ENCODE measurements at places on chromosomes 6 and 20. TPM values are rescaled to one million over a fixed set of nuclear protein-coding genes. Genes with fewer than 3 reads are reported as not detected.

BPI gene
- 0.09 TPM for polyA plus RNA-seq

DNA sequence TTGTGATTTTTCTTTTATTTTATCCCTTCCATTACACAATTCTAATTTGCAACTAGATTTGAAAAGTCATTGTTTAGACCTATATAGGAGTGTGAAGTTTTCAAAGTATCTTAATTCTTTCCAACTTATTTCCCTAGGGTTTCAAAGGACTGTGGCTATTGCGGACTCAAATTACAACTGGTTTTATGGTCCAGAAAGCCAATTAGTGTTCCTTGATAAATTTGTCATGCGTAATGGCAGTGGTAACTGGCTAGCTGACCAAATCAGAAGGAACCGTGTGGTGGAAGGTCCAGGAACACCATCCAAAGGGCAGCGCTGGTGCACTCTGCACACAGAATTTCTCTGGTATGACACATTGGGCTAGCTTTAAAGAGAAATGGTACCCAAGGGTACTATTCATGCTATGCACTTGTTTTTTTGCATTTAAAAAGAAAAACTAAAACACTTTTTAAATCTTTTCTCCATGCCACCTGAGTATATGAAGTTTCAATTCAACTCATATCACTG lies 27.9 kb upstream of the CALHM6 start:
- no peak for DNase-seq
- no peaks in the 10 kb centered on the region for H3K36me3 ChIP-seq
- no peak overlapping the region for H3K4me3 ChIP-seq
- no peaks in the 10 kb centered on the region for H3K4me1 ChIP-seq
- H3K27ac ChIP-seq, result no peak overlapping the region
- H3K27me3 ChIP-seq, result no peaks in the 10 kb centered on the region

- DNase-seq, result no peak
- no peaks in the 10 kb centered on the region for H3K4me1 ChIP-seq
Observed at GRCh38 chr6:112934433-112935327, 587.5 kb downstream of the RFPL4B start.

- no peak overlapping the region for H3K27ac ChIP-seq
- no peak overlapping the region for H3K4me3 ChIP-seq
- no peak for DNase-seq
- H3K27me3 ChIP-seq, result no peaks in the 10 kb centered on the region
- H3K36me3 ChIP-seq, result no peaks in the 10 kb centered on the region
Observed at GRCh38 chr6:169592558-169592957, 109.3 kb downstream of the WDR27 start.

- H3K27me3 ChIP-seq, result no peaks in the 10 kb centered on the region
- H3K4me3 ChIP-seq, result no peak overlapping the region
- no peaks in the 10 kb centered on the region for H3K36me3 ChIP-seq
- DNase-seq, result no peak
- no peak overlapping the region for H3K27ac ChIP-seq
- no peaks in the 10 kb centered on the region for H3K4me1 ChIP-seq
Observed at GRCh38 chr6:16163535-16164300, 34.8 kb downstream of the MYLIP start.

- no peak for DNase-seq
- no peaks in the 10 kb centered on the region for H3K4me1 ChIP-seq
- H3K27ac ChIP-seq, result no peak overlapping the region
- peaks cover 12% of the 10 kb centered on the region for H3K36me3 ChIP-seq
- H3K27me3 ChIP-seq, result no peaks in the 10 kb centered on the region
Observed at GRCh38 chr6:42239333-42239732, 21.7 kb upstream of the MRPS10 start.

GRCh38 chr6:106379951-106380350 lies 19.4 kb downstream of the CRYBG1 start:
- DNase-seq, result no peak
- H3K36me3 ChIP-seq, result no peaks in the 10 kb centered on the region
- no peak overlapping the region for H3K27ac ChIP-seq
- H3K27me3 ChIP-seq, result no peaks in the 10 kb centered on the region
- H3K4me3 ChIP-seq, result no peak overlapping the region

GRCh38 chr6:46736906-46737305 lies 1.7 kb upstream of the PLA2G7 start:
- H3K27me3 ChIP-seq, result peaks cover 12% of the 10 kb centered on the region
- DNase-seq, result no peak
- peaks cover 10% of the 10 kb centered on the region for H3K4me1 ChIP-seq
- no peak overlapping the region for H3K27ac ChIP-seq
- H3K4me3 ChIP-seq, result no peak overlapping the region

DNA sequence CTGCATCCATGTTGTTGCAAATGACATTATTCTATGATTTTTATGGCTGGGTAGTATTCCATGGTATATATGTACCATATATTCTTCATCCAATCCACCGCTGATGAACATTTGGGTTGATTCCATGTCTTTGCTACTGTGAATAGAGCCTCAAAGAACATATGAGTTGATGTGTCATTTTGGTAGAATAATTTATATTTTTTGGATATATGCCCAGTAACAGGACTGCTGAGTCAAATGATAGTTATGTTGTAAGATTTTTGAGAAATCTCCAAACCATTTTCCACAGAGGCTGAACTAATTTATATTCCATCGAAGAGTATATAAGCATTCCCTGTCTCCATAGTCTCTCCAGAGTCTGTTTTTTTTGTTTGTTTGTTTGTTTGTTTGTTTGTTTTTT lies 1373.5 kb downstream of the GRIK2 start:
- DNase-seq, result no peak
- H3K27ac ChIP-seq, result no peak overlapping the region
- H3K36me3 ChIP-seq, result no peaks in the 10 kb centered on the region
- no peaks in the 10 kb centered on the region for H3K27me3 ChIP-seq
- no peak overlapping the region for H3K4me3 ChIP-seq
- H3K4me1 ChIP-seq, result no peaks in the 10 kb centered on the region

DNA sequence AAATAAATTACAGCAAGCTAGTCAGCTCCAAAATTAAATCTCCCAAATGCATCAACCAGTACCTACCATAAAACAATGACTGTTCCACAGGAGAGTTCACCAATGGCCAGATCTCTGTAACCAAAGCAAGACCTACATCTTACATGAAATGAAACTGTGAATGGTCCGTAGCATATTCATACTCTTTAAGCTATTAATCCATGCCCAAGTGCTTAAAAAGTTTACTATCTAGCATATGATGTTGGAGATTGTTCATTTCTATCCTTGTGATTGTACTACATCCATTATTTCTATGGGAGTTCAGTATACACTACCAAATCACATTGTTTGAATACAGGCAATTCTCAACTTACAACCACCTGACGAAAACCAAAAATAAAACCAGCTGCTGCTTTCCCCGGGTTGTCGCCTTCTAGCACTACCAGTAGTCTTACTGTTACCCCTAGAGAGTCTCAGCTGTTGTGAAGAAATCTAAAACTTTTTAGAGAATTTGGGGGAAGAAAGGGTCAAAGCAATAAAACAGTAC lies 38.0 kb downstream of the HIVEP2 start:
- no peaks in the 10 kb centered on the region for H3K36me3 ChIP-seq
- H3K4me1 ChIP-seq, result no peaks in the 10 kb centered on the region
- no peaks in the 10 kb centered on the region for H3K27me3 ChIP-seq
- no peak for DNase-seq
- H3K4me3 ChIP-seq, result no peak overlapping the region

DNA sequence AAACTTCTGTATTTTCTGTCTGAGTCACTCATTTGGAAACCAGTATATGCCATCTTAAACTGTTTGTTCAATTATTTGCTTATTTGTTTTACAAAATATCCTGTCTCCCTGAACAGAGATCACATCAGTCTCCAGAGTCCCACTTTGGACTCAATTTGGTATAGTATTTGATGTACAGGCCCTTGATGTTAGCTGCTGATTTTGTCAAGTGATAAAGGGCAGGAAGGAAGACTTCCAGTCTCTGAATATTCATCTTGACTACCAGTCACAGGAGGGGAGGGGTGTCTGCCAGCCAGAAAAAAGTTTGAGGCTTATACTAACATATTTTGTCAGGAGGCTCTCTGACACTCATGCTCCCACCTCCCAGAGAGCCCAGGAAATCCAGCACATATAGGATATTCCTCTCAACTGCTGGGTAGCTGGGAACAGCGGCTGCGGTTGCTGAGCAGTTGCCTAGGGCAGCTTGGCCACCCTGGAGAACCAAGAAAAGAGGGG lies 376.8 kb upstream of the RUNX2 start:
- H3K36me3 ChIP-seq, result peaks cover 17% of the 10 kb centered on the region
- H3K27ac ChIP-seq, result no peak overlapping the region
- no peaks in the 10 kb centered on the region for H3K27me3 ChIP-seq

DNA sequence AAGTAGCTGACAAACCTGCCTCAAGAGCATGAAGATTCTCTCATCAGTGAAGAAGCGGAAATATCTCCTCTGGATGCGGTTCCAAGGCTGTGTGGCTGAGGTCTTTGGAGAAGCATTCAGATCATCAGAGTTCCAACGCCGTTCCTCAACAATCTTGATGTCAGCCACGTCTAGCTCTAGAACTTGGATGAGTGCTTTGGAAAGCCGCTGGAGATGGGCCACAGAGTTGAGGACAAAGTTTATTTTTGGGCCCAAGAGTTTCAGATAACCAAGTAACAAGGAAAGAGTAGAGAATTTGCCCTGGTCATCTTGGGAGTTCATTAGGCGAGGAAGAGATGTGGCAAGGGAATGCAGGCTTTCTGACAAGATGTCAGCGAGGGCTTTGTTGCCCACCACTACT lies 20.9 kb downstream of the TTI1 start:
- DNase-seq, result no peak
- H3K27ac ChIP-seq, result no peak overlapping the region
- H3K36me3 ChIP-seq, result peaks cover 10% of the 10 kb centered on the region

FAM120B gene
- polyA plus RNA-seq, result 5.5 TPM

PSORS1C2 gene
- not detected for polyA plus RNA-seq

TLDC2 gene
- polyA plus RNA-seq, result 24.3 TPM

DNA sequence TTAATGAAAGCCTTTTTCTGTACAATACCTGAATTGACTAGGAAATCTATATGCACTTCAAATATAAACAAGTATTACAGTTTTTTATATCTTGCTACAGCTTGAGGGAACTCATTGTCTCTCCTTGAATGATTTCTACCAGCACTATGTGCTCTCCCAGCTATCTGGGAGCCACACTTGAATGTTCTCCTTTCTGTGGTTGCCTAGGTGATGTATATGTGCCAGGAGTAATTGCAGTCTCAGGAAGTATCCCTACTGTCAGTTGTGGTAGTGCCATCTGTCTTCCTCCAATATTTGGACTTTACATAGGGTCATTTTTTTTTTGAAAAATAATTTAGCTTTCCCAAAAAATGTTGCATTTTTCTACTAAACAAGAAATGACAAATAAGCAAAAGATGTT lies 288.0 kb upstream of the PLCB4 start:
- no peak overlapping the region for H3K27ac ChIP-seq
- H3K4me1 ChIP-seq, result no peaks in the 10 kb centered on the region
- H3K4me3 ChIP-seq, result no peak overlapping the region
- DNase-seq, result no peak

DNA sequence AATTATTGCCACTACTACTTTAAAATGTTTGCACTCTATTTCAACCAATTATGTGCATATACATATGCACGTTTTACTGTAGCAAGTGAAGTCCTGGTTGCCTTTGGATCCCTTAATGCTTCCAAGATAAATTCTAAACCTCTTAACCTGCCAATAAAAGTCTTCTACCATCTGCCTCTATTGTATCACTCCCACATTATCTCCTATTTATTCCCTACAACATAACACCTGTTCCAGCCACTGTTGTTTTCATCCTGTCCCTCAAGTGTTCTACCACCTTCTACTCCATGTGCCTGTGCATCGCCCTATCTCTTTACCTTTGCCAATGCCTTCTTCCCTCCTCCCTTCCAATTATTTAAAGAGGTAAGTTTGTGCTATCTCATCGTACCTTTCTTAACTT lies 499.0 kb upstream of the RNF217 start:
- H3K4me1 ChIP-seq, result no peaks in the 10 kb centered on the region
- no peak for DNase-seq
- H3K27ac ChIP-seq, result no peak overlapping the region
- H3K27me3 ChIP-seq, result no peaks in the 10 kb centered on the region
- no peaks in the 10 kb centered on the region for H3K36me3 ChIP-seq

SLC22A16 gene
- not detected for polyA plus RNA-seq

RWDD2A gene
- polyA plus RNA-seq, result 2.3 TPM

BPIFA1 gene
- polyA plus RNA-seq, result not detected

DNA sequence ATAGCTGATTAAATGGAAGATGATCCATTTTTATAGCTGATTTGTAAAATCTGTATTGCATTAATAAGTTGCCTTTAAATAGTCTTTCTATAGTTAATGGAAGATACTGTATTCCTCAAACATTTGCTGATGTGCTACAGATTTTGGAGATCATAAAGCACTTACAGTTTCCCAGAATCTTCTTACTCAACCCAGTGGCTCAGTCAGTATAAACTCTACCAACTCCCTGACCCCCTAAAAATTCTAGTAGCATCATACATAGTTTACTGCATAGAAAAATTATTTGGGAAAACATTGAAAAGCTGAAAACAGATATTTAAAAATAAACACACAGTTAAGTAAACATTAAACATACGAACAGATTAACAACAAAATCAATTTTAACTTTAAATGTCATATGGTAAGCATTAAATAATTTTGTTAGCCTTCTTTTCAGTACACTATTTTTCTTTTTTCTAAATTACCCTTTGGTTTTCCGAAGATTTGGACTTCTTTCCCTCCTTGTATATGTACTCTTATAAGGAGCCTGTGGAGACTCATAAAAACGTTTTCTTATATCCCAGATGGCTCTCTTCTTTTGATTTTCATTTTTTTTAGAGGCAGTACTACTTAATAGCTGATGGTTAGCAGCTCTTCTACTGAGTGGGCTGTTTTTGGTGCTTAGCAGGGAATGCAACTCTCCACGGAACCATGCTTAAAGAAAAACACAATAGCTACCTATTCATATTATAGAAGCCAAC lies 62.7 kb upstream of the BMP5 start:
- H3K27me3 ChIP-seq, result no peaks in the 10 kb centered on the region
- H3K36me3 ChIP-seq, result no peaks in the 10 kb centered on the region
- DNase-seq, result no peak

DNA sequence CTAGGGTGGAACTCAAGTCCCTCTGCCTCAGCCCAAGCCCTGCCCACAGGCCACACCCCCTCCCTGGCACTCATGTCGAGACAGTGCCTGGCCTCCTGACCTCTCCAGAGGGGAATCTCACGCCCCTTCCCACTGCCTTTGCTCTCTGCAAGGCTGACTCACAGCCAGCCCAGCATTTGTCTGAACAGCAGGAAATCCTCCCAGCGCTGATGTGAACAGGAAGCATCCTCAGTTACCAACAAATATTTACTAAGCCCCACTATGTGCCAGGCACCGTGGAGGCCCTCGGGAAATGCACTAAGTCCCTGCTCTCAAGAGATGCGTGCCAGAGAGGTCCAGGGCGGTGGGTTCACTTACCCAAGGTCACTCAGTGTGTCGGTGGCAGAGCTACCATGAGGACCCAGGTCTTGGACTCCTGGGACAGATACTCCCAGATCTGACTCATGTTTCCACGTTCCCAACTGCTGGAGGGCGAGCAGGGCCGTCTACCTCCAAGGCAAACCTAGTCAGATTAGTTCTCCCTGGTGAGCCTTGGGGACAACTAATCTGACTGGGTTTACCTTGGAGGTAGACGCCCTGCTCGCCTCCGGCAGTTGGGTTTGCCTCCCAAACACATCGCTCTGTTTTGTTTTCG lies 7.8 kb downstream of the ADA start:
- peak overlapping the region; percentile 77 for H3K27ac ChIP-seq
- H3K36me3 ChIP-seq, result no peaks in the 10 kb centered on the region
- H3K27me3 ChIP-seq, result no peaks in the 10 kb centered on the region
- peaks cover 44% of the 10 kb centered on the region for H3K4me1 ChIP-seq
- no peak overlapping the region for H3K4me3 ChIP-seq

GRCh38 chr20:37337208-37337991 lies 8.5 kb upstream of the SRC start:
- H3K4me3 ChIP-seq, result no peak overlapping the region
- no peaks in the 10 kb centered on the region for H3K4me1 ChIP-seq
- H3K36me3 ChIP-seq, result no peaks in the 10 kb centered on the region
- peak overlapping the region; percentile 74 for H3K27ac ChIP-seq
- no peak for DNase-seq

ULBP2 gene
- polyA plus RNA-seq, result not detected

TUBB gene
- 96.1 TPM for polyA plus RNA-seq

Data from sigmoid colon (tissue), 7 donors.